ENCODE measurements at places on chromosomes 11 and 22. TPM values are rescaled to one million over a fixed set of nuclear protein-coding genes. Genes with fewer than 3 reads are reported as not detected.

- DNase-seq: no peak
- no peak overlapping the region for H3K4me3 ChIP-seq
- no peaks in the 10 kb centered on the region for H3K4me1 ChIP-seq
Measured at GRCh38 chr11:58866788-58867187, 22.3 kb upstream of the GLYATL2 start.

DNA sequence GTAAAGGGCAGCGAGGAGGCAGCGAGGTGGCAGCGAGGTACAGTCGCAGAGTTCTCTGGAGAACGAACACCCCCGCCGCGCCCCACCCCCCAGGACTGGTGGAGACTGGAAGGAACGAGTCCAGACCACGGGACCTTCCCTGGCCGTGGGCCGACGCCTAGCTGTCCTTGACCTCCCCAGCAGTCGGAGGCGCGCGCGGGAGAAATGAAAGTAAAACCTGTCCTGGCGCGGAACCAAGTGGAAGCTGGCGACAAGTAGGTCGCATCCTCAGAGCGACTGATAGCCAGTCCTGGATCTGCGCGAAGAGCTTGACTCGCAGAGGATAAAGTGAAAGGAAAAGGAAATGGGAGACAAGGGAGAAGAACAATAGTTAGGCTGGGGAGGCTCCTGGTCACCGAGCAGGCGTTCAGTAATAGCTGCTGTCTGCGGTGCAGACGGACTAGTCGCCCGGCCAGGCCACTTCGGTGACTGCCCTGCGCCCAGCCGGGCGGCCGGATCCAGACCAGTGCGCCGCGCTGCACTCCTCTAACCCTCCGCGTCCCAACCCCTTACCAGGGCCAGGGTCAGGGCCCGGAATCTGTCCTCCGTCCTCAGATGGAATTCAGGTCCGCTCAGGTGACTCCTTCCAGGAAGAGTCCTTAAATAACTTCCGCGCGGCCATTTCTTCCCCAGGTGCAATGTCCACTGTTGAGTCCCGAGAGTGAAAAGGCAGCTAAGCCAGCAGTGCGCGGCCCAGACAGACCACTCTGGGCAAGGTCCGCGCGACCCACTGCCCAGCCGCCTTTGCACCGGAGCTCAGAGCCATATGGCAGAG lies 1.9 kb upstream of the ADM start:
- peaks cover 19% of the 10 kb centered on the region for H3K4me1 ChIP-seq
- no peak for DNase-seq
- peaks cover 10% of the 10 kb centered on the region for H3K36me3 ChIP-seq
- peak overlapping the region; percentile 98 for H3K4me3 ChIP-seq
- H3K27ac ChIP-seq: peak overlapping the region; percentile 98

DNA sequence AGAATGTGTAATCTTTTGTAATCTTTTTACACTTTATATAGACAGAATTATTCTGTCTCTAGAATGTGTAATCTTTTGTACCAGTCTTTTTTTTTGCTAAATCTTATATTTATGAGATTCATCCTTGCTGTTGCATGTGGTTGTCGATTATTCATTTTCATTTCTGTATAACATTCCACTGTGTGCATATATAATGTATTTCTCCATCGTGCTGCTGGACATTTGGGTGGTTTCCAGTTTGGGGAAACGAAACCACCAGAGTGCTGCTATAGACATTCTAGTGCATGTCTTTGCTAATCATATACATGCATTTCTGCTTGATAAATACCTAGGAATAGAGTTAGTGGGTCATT lies 146.5 kb downstream of the GRIK4 start:
- peaks cover 17% of the 10 kb centered on the region for H3K27me3 ChIP-seq
- H3K4me3 ChIP-seq: no peak overlapping the region
- no peak overlapping the region for H3K27ac ChIP-seq

GAL gene
- 3.4 TPM for total RNA-seq

DNA sequence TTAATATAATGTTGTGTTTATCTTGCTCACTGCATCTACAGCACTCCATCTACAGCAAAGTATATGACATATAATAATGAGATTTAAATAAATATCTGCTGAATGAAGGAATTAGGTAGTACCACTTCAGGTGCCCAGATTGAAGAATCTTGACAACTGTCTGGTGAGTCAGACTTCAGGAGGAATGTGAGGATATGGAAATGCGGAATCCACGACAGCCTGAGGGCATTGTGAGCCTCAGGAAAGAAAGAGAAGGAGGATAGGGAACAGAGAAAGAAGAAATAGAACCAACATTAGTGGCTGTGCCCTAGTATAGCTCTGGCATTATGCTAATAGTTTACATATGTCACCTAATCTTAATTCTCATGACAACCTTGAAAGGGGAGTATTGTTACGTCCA lies 304.4 kb downstream of the AASDHPPT start:
- no peak overlapping the region for H3K27ac ChIP-seq
- no peak for DNase-seq
- H3K27me3 ChIP-seq: peaks cover 6% of the 10 kb centered on the region
- H3K4me3 ChIP-seq: no peak overlapping the region
- H3K36me3 ChIP-seq: no peaks in the 10 kb centered on the region

SYT7 gene
- 37.5 TPM for total RNA-seq

- DNase-seq: peak; percentile 71
- H3K36me3 ChIP-seq: no peaks in the 10 kb centered on the region
- H3K27ac ChIP-seq: no peak overlapping the region
- no peaks in the 10 kb centered on the region for H3K27me3 ChIP-seq
- no peak overlapping the region for H3K4me3 ChIP-seq
- H3K4me1 ChIP-seq: no peaks in the 10 kb centered on the region
Measured at GRCh38 chr11:1559111-1559951, 12.7 kb downstream of the DUSP8 start.

GRCh38 chr22:30978304-30978962 lies 9.4 kb downstream of the TUG1 start:
- no peaks in the 10 kb centered on the region for H3K27me3 ChIP-seq
- DNase-seq: no peak
- no peaks in the 10 kb centered on the region for H3K4me1 ChIP-seq
- no peak overlapping the region for H3K27ac ChIP-seq
- peaks cover 61% of the 10 kb centered on the region for H3K36me3 ChIP-seq
- H3K4me3 ChIP-seq: no peak overlapping the region

KDM4E gene
- not detected for total RNA-seq

- peaks cover 17% of the 10 kb centered on the region for H3K36me3 ChIP-seq
- no peak for DNase-seq
- H3K4me1 ChIP-seq: peaks cover 32% of the 10 kb centered on the region
- H3K27me3 ChIP-seq: no peaks in the 10 kb centered on the region
- H3K4me3 ChIP-seq: no peak overlapping the region
Measured at GRCh38 chr11:67167719-67168118, 48.7 kb downstream of the KDM2A start.

GLB1L2 gene
- total RNA-seq: 5.5 TPM

GRCh38 chr11:73921180-73921579 lies 29.6 kb upstream of the DNAJB13 start:
- H3K4me1 ChIP-seq: no peaks in the 10 kb centered on the region
- no peak for DNase-seq
- no peaks in the 10 kb centered on the region for H3K27me3 ChIP-seq
- H3K4me3 ChIP-seq: no peak overlapping the region

DNA sequence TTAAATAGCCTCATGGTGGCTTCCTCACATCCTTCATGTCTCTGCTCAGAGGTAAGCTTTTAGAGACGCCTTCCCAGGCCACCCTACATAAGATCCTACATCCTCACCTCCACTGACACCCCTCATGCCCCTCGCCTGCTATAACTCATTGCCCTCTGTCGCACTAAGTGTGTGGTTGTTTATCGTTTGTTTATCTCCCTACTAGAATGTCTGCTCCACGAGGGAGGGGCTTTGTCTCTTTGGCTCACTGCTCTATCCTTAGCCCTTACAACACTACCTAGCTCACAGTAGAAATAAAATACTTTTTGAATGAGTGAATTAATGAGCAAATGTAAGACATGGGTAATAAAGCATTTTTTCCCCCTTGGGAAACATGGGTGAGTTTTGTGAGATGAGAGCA lies 1.3 kb upstream of the CBLIF start:
- H3K27ac ChIP-seq: no peak overlapping the region
- peaks cover 4% of the 10 kb centered on the region for H3K4me1 ChIP-seq

BIRC3 gene
- 2.8 TPM for total RNA-seq

GRCh38 chr11:25180187-25180586 lies 683.3 kb downstream of the LUZP2 start:
- no peak overlapping the region for H3K27ac ChIP-seq
- DNase-seq: no peak
- no peak overlapping the region for H3K4me3 ChIP-seq
- no peaks in the 10 kb centered on the region for H3K4me1 ChIP-seq

AMPD3 gene
- 9.0 TPM for total RNA-seq

PICK1 gene
- total RNA-seq: 45.4 TPM

- DNase-seq: no peak
- peaks cover 4% of the 10 kb centered on the region for H3K4me1 ChIP-seq
- no peak overlapping the region for H3K27ac ChIP-seq
- no peaks in the 10 kb centered on the region for H3K36me3 ChIP-seq
- H3K4me3 ChIP-seq: no peak overlapping the region
- no peaks in the 10 kb centered on the region for H3K27me3 ChIP-seq
Measured at GRCh38 chr11:90805172-90805571, 582.3 kb upstream of the CHORDC1 start.

APOA5 gene
- not detected for total RNA-seq

DYNC2H1 gene
- 8.9 TPM for total RNA-seq

KCNJ1 gene
- 0.27 TPM for total RNA-seq

- H3K4me1 ChIP-seq: peaks cover 6% of the 10 kb centered on the region
- DNase-seq: no peak
- H3K36me3 ChIP-seq: peaks cover 19% of the 10 kb centered on the region
- H3K27me3 ChIP-seq: no peaks in the 10 kb centered on the region
- no peak overlapping the region for H3K4me3 ChIP-seq
- H3K27ac ChIP-seq: no peak overlapping the region
Measured at GRCh38 chr11:73072935-73073481, 69.1 kb downstream of the FCHSD2 start.

KCNJ5 gene
- 1.6 TPM for total RNA-seq

MAJIN gene
- total RNA-seq: not detected

GRCh38 chr11:96328395-96329010 lies 14.5 kb downstream of the MAML2 start:
- DNase-seq: no peak
- H3K4me3 ChIP-seq: peak overlapping the region; percentile 1
- no peaks in the 10 kb centered on the region for H3K27me3 ChIP-seq
- peaks cover 20% of the 10 kb centered on the region for H3K36me3 ChIP-seq

SMDT1 gene
- total RNA-seq: 80.6 TPM

- peaks cover 55% of the 10 kb centered on the region for H3K4me1 ChIP-seq
- H3K27ac ChIP-seq: peak overlapping the region; percentile 94
- H3K4me3 ChIP-seq: peak overlapping the region; percentile 98
- H3K36me3 ChIP-seq: no peaks in the 10 kb centered on the region
- DNase-seq: peak; percentile 77
Measured at GRCh38 chr11:118924591-118925585, 838 bp downstream of the BCL9L start.

DNA sequence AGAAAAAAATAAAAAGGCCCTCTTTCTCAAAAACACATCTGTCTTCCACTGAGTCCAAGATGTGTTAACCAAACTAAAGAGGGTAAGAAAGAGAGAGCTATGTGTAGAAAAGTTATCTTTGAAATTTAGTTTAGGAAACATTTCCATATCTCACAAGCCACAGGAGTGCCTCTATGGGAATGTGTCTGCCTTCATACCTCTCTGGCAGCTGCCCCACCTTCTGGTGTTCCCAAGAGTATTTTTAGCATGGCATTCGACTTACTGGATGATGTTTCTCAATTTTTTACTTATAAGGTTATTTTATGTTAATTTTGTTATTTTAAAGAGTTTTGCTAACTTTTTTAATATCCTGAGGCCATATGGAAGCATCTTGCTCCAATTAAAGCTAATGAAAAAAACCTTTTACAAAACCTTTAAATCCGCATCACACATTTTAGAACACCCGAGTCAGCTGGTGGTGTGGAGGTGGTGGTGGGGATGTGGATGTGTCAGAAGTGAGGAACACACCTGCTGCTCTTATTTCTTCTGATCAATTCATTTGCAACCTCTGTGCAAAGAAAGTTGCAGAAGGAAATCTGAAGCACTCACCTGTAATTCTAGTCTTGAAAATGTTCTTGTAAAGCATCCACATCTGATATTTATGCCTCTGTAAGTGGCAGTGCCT lies 112.2 kb downstream of the NCAM1 start:
- no peaks in the 10 kb centered on the region for H3K36me3 ChIP-seq
- H3K4me1 ChIP-seq: no peaks in the 10 kb centered on the region
- no peak for DNase-seq
- H3K27me3 ChIP-seq: no peaks in the 10 kb centered on the region
- H3K27ac ChIP-seq: no peak overlapping the region

CDC42BPG gene
- 20.1 TPM for total RNA-seq

DNA sequence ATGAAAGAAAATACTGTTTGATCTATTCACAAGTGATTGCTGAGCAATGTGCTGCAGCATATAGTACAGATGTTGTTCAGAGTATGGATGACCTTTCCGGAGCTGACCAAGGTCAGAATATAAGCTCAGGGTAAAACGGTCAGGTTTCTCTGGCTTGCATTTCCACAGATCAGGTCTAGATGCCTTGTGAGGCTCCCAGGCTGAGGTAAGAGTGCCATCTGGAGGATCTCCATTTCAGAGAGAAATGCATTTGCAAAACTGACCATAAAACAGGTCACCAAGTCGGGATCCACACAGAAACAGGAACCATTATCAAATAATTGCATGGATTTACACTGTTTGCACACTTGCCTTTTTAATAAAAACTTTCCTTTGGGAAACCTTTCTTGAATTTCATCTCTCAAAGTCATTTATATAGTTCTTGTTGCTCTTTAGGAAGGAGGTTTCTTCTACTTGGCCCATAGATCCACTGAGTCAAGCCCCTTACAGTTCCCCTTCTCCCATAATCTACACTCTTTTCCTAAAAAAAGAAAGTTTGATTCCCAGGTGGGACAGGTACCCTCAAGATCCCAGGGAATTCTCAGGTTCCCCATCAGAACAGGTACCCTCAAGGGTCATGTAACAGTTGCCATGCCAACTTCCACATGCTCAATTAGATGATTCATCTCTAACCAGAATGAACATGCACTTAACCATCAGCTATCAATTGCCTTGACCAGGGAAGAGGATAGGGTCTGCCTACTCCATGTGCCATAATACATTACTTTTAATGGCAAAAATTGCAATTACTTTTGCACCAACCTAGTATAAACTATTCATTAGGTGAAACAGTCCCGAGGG lies 25.0 kb upstream of the TMPRSS5 start:
- no peak overlapping the region for H3K4me3 ChIP-seq
- H3K4me1 ChIP-seq: peaks cover 10% of the 10 kb centered on the region
- DNase-seq: no peak

PARVB gene
- total RNA-seq: 7.2 TPM

OR1S2 gene
- total RNA-seq: not detected

OR8K5 gene
- total RNA-seq: not detected

- peak overlapping the region; percentile 77 for H3K4me3 ChIP-seq
- peaks cover 52% of the 10 kb centered on the region for H3K27me3 ChIP-seq
- peaks cover 13% of the 10 kb centered on the region for H3K4me1 ChIP-seq
- H3K27ac ChIP-seq: no peak overlapping the region
Measured at GRCh38 chr11:110713449-110713776, 1.2 kb upstream of the ARHGAP20 start.

SNX32 gene
- 4.2 TPM for total RNA-seq

GPR152 gene
- not detected for total RNA-seq

- H3K36me3 ChIP-seq: no peaks in the 10 kb centered on the region
- H3K4me1 ChIP-seq: no peaks in the 10 kb centered on the region
- no peak for DNase-seq
- no peak overlapping the region for H3K27ac ChIP-seq
Measured at GRCh38 chr11:82927264-82927880, 25.8 kb downstream of the DDIAS start.

Data from type B pancreatic cell (in vitro differentiated cells).